COR-L47 (cell line): ENCODE measurements at places on chromosomes 5 and 9.

DNA sequence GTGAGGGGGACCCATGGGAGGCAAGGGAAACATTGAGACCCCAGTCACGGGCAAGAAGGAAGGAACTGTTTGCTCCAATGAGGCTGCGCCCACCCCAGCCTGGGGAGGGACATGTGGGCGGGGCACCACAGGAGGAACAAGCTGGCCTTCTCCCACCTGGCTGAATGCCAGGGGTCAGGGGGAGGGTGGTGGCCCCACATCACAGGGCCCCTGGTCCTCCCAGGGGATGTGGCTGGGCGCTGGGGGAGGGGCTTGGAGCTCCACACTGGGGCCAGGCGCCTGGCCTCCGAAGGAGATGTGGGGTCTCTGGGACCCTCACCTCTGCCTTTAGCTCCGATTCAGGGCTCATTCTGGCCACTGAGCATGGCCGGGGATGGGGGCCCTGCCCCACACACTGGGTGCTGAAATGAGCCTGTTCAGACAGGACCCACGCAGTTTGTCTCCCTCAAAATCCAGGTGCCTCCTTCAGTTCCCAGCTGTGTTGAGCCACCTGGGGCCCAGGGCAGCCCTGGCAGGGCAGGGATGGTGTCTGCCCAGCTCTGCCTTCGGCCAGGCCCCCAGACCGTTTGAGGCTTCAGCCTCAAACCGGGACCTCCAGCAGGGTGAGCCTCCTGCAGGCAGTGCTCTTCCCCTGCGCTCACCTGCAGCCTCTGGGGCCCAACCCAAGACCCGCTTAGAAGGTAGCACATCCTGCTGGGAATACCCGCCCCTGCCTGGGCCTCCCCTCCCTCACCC lies 33.2 kb upstream of the NOTCH1 start:
- DNase-seq = no peak

DNA sequence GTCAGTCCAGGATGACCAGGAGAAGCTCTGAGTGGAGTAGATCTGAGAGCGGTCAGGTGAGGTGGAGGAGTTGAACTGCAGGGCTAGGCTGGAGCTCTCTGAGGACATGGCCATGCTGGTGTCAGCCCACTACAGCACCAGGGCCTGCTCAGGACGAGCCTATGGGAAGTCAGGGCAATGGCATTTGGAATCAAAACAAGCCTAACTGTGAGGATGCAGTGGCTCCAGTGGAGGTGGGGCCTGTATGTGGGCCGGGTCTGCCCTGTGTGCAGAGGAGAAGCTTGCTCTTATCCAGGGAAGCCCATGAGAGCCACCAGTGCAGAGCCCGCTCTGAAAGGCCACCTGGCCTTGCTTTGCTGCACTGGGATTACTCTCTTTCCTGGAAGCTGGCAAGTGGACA lies 11.1 kb downstream of the CXCL14 start:
- DNase-seq = no peak

DNA sequence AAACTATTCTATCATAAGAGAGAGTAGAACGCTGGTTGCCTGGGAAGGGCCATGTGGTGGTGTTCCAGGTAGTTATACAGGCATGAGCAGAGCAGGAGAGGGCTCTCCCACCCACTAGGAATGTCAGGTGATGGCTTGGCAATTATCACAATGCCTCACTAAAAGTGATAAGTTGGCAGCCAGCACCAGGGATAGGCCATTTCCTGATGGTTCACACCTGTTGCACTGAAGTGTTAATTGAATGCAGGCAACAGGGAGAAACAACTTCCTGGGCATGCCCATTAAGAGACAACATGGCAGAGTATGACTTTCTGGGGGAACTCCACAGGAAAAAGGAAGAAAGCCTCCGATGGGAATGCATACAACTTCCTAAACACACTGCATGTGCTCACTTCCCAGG lies 593.2 kb downstream of the ELAVL2 start:
- DNase-seq = no peak

GRCh38 chr9:1231998-1232919 lies 182.1 kb downstream of the DMRT2 start:
- no peak for DNase-seq

DNA sequence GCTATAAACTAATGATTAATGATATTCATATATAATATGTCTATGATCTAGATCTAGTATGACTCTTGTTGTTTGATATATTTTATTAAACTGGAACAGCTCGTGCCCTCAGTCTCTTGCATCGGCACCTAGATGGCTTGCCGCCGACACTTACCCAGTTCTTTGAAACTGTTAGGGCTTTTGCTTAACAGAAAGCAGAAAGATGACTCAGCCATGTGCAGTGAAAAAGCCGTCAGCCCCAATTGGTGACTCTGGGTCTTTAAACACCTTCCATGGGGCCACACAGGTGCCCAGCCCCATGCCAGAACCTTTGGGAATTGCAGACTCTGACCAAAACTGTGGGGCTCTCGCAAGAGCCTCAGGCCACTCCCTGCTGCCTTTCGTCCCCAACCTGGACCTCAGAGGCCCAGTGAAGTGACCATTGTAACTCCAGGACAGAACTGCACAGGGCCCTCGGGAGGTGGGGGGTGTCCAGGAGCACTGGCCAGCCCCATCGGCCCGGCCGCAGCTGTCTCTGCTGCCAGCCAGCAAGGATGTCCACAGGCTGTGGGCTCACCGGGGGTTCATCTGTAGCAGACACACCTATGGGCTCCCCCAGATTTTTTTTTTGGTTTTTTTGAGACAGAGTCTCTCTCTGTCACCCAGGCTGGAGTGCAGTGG lies 7.8 kb downstream of the LCN10 start:
- DNase-seq = no peak

DNA sequence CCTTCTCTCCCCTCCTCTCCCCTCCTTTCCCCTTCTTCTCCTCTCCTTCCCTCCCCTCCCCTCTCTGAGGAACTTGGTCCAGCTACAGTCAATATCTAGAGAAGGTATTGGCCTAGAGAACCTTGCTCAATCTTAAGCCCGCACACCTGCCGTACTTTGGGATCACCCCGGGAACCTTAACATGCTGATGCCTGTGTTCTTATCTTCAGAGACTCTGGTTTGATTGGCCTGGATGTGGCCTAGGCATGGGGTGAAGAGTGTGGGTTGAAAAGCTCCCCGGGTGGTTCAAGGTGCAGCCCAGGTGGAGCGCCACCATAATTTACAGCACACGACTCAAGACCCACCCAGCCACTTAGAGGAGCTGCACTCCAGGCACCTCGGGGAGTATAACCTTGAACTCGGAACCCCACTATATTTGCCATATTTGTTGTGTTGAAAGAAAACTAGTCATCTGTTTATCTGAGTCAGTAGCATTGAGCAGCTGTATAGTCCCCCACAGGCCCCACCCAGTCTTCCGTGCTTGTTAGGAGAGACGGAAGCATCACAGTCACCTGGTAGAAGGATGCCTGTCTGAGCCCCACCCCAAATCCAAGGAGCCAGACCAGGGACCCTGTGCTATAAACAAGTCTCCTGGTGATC lies 14.4 kb upstream of the PHF19 start:
- DNase-seq = no peak

- no peak for DNase-seq
Observed at GRCh38 chr9:88052321-88052965, 78.1 kb upstream of the CDK20 start.

GRCh38 chr5:166356096-166356495 lies 1935.3 kb upstream of the WWC1 start:
- no peak for DNase-seq

GRCh38 chr9:12817702-12818101 lies 42.9 kb downstream of the LURAP1L start:
- no peak for DNase-seq

DNA sequence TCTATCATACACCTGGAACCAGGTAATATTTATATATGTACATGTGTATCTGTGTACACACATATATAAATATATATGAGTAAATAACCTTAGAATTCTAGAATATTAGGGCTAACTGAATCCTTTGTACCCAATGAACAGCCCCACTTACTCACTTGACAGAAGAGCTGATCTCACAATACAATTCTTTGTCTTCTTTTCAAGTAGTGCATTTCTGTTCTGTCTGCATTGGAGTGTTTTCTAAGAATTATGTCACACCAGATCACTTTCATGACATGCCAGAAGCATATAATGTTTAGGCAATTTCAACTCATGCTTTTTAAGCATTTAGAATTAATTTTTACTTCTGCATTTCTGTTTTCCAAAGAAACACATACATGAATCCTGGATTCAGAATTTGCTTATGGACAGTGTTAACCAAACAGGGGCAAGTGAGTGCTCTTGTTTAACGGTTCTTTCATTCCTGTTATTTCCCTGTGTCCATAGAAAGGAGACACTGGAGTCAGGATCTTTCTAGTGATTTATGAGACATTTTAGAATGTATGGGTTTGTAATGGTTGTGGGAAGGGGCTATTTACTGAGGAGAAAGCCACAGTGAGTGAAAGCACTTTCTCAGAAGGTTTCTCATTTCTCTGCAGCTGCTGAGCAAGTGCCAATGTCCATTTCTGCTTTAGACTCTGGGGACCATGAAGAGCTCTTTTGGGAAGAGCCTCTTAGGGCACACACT lies 123.2 kb downstream of the RMI1 start:
- DNase-seq = no peak

DNA sequence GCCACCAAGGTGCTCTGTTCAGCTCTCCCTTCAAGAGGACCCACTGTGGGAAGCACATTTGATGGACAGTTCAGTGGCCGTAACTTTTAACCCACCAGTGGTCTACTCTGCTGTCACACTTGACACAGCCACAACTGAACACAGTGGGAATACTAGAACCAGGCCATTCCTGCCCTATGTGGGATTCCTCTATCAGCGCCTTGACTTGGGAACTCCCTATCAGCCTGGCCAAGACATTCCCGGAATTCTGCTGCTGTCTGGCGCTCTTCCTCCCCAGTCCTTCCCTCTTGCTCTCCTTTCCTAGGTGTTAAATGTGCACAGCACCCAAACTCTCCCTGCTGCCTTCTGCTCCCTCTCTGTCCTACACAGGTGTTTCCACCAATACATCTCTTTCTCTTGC lies 23.1 kb upstream of the SH3PXD2B start:
- no peak for DNase-seq

GRCh38 chr9:7177383-7177782 lies 419.6 kb downstream of the KDM4C start:
- no peak for DNase-seq

GRCh38 chr5:601771-602465 lies 10.2 kb upstream of the CEP72 start:
- DNase-seq = no peak

DNA sequence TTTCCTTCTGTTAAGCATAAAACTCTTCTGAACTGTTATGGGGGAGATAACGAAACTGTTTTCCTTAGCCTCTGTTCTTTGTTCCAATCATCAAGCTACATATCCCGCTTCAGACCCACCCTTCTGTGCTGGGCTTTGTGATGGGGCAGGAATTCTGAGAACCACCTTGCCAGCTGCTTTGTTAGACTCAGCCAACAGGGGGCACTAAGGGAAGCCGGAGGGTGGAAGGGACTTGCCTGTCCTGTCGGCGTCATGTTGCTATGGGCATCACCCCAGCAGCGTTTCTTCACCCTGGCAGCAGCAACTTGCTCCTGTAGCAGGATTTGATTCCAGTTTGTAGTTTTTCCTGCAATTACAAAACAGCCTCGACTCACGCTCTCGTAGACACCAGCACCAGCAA lies 169.1 kb downstream of the CAAP1 start:
- DNase-seq = no peak

- DNase-seq = no peak
Observed at GRCh38 chr5:154385236-154385512, 60.6 kb upstream of the SAP30L start.

DNA sequence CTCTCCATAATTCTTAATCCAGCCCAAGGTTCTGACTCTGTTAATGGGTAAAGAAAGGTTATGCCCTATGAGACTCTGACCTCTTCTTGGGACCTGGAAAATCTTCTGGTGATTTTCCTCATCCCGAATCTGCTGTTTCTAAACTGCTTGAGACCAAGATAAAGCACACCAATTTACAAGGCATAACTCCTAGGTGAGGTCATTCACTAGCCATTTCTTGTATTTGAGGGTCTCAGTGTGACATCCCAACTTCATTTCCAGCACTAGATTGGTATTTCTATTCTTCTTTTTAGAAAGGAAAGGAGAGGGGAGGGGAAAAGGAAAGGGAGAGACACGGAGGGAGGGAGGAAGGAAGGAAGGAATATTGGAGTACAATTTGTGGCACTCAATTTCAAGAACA lies 51.6 kb downstream of the SLC1A1 start:
- DNase-seq = no peak

- no peak for DNase-seq
Observed at GRCh38 chr5:109105631-109106267, 304.0 kb downstream of the PJA2 start.

DNA sequence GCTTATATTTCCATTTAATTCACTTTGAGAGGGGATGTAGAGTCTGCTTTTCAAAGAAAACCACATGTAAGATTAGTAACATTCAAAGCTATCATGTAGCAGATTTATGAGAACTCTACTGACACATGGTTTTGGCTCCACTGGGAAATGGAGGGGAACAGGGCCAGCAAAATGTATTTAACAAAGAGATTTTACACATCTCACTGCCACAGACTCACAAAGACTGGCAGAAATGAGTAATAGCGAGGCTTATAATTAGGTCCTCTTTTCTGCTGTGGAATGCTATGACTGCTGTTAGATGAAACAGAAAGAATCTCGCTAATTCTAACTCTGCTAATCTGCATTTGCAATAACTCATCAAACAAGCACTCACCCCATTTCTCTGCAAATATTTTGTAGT lies 4.5 kb downstream of the DAP start:
- no peak for DNase-seq

DNA sequence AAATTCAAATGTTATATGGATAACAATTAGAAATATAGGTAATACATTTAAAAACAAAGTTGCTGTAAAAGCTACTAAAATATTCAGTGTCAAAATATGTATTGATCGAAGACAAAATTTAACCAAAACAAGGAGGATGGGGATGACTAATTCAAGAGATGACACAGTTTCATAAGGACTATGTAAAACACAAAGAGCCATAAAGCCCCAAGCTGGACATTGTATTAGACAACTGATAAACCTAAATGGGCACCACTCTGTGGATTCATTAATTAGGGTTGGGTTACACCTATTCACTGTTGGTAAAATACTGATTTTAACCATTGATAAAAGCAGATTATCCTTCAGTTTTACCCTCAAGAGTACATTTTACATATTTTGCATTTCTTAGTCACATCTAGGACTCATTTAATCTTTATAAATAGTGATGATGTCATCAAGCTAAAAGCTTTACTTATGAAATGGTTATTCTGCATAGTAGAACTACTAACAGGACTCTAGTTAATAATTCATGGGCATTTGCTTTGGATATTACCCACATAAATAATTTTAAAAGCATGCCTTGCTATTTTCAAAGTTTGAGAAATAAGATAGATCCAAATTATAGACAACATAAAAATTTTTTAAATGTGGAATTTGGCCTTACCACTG lies 13.7 kb downstream of the TUT7 start:
- no peak for DNase-seq

GRCh38 chr9:82327641-82328040 lies 339.1 kb downstream of the SPATA31D1 start:
- DNase-seq = no peak

- DNase-seq = no peak
Observed at GRCh38 chr5:90015584-90016018, 394.0 kb downstream of the CETN3 start.
